ENCODE measurements at places on chromosomes 1 and 21.

GRCh38 chr1:45117766-45118165, 88.6 kb downstream of the ZSWIM5 start:
- no peak for DNase-seq

- DNase-seq, result no peak
These were observed 3.1 kb downstream of the ARHGEF10L start for GRCh38 chr1:17542645-17543044.

- DNase-seq, result no peak
These were observed 1063.4 kb downstream of the PLA2G4A start for GRCh38 chr1:187891993-187892682.

DNA sequence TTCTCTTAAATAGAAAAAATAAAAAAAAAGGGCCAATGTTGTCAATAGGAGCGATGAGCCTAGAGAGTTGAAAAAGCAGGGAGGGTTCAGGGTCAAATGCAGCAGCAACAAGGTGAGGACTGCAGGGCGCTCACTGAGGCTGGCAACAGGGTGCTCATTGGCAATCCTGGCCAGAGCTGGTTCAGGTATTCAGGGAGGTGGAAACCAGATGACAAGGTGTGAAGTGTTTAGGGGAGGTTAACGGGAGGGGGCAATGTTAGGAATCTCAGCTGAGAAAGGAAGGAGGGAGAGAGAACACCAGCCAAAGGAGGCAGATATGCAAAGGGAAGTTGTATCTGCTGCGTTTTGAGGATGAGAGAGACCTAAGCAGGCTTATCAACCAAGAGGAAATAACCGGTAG, 129.8 kb upstream of the DAB1 start:
- DNase-seq, result no peak

DNA sequence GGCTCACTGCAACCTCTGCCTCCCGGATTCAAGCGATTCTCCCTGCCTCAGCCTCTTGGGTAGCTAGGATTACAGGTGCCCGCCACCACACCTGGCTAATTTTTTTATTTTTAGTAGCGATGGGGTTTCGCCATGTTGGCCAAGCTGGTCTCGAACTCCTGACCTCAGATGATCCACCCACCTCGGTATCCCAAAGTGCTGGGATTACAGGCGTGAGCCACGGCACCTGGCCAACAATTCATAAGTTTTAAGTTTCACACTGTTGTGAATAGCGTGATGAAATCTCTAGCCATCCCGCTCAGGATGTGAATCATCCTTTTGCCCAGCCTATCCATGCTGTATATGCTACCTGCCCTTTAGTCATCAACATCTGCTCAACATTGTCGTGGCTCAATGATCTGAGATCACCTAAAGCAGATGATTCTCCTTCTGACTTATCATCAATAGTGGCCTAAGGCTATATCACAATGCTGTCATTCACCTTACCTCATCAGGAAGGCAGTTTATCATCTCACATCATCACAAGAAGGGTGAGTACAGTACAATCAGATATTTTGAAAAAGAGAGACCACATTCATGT, 2.6 kb downstream of the PFDN2 start:
- no peak for DNase-seq

- no peak for DNase-seq
These were observed 21.3 kb upstream of the RUNX1 start for GRCh38 chr21:35070436-35070835.

DNA sequence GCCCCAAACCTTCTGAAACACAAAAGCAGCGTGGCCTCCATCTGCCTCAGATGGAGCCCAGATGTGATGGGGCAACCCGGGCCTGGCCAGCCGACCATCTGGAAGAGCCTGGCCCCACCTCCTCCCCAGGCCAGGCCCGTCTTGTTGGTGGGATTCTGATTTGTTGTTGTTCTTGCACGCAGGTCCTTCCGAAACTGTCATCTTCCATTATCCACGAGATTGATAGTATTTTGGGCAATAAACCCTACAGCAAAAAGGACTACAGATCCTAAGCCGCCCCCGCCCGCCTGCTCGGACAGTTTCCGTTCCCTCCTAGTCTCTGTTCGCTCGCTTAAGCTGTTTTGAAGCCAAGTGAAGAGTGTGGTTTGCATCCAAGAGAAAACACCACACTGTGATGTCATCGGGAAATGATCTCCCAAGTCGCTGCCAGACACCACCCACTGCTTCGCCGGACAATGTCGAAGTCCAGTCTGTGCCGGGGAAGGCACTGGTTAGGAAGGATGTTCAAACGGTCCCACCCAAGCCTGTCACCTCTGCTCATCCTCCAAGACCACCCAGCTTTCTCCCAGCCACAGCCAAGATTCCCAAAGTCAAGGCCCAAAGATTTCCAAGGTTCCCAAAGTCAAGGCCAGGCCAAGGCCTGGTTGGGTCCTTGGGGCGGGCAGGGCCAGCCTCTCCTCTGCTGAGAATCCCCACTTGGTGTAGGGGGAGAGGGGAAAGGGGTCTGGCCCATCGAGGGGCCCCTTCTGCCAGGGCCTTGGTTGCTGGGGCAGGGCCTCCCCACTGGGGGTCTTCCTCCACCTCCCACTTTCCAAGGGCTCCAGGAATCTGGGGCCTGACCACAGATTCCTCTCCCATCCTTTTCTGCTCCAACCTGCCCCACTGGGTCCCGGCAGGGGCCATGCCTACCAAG, 52.9 kb downstream of the KCNAB2 start:
- peak; percentile 33 for DNase-seq
